ELF-1 (cell line): ENCODE measurements at places on chromosomes 1 and 21.

DNA sequence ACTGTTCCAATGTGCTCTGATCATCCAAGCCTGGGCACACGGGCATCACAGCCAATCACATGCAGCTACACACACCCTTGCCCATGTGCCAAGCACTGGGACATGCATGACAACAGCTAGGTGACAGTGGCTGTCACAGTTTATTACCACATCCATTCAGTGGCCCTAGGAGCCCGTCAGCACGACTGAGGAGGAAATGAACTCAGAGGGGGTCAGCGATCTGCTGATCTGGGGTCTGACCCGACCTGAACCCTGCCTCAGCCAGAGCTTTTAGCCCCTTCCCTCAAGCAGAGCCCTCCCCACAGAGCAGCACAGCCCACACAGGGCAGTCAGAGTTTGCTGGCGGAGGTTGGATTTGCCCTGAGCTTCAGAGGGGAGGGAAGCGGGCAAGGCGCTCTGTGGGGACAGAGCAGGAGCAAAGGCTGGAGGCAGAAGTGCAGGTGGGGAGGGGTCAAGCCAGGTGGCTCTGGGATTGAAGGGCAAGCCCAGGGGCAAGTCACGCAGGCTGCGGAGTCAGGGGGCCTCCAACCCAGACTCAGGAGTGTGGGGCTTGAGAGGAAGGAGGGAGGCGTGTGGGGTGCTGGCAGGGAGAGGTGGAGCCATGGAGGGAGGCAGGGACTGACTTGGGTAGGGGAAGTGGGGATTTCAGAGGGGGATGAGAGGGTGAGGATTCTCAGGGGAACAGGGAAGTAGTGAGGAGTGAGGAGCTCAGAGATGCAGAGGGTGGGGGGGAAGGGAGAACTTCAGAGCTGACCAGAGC is 10.4 kb downstream of the SH3BGRL3 start:
- DNase-seq, result peak; percentile 45

DNA sequence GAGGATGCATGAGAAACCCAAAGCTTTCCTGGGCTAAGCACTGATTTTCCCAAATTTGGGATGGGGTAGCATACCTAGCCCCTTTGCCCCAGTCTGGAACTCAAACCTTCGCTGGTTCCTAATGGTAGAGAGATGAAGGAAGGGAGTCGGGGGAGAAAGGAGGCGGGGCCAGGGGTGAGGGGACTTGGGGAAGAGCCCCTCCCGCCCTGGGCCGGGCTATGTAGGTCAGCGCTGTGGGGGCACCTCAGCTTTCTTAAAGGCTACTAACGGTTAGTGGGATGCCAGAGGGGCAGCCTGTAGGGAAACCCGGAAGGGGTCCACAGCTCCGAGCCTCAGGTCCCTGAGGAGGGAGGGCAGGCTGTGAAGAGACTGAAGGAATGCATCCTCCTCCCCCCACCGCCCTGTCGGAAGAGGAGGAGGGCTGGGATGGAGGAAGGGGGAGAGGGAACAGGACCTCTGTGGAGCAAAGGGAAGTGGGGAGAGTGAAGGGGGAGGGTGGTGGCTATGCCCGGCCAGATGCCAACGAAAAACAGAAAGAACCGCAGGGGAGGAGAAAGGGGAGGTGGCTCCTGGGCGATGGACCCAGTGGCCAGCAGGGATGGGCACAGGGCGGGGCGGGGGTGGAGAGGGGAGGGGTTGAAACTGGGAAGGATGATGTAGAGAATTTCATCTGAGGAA is 1.3 kb downstream of the CADM3 start:
- DNase-seq, result no peak

DNA sequence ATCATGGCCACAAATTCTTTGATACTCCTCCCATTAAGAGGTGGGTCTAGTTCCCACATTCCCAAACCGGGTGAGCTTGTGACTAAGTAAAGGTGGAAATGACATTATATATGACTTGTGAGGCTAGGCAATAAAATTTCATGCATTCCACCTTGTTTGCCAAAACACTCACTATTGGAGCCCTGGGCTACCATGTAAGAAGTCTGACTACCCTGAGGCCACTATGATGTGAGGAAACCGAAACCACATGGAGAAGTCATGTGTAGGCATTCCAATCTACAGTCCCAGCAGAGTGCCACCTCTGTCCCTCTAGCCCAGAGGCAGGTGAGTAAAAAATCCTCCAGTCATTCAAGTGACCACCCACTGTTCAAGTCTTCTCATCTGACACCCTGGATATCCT is 17.9 kb upstream of the SMG7 start:
- peak; percentile 78 for DNase-seq

DNA sequence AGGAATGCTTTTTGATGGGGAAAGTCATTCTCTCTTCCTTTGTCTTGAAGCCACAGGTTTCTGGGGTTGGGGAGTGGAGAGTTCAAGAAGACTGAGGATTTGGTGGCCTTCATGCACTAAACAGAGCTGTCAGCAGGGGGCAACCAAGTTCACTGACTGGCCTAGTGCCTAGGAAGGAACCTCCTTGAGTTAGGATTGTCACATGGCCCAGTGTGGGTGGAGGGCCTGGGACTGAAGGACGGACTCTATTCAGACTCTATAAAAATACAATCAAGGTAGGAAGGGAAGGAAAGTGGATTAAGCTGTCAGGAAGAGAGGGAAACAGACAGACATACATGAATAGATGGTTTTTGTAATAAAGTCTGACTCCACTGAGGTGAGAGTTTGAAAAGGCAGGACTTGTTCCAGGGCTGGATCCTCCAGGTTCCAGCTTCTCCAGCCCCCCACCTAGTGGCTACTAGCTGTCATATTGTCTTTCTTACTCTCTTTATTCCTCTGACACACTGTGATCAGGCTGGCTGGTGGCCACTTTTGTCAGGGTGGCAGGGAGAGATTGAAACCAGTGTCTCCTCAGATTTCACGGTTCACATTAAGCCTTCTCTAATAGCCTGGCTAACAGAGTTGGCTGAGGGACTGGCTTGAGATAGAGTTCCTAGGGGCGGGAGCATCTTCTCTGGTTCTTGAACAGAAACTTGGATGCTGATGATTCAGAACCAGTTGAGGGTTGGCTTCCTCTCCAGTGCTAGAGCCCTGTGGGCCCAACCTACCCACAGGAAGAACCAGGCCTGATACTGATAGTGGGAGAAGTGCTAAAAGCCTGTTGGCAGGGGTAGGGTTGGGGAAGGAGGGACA is 4.1 kb upstream of the SH3BGRL3 start:
- DNase-seq, result peak; percentile 95

- no peak for DNase-seq
Measured at GRCh38 chr21:37412603-37413360, 46.2 kb downstream of the DYRK1A start.

- no peak for DNase-seq
Measured at GRCh38 chr1:210455840-210456603, 127.3 kb downstream of the HHAT start.

DNA sequence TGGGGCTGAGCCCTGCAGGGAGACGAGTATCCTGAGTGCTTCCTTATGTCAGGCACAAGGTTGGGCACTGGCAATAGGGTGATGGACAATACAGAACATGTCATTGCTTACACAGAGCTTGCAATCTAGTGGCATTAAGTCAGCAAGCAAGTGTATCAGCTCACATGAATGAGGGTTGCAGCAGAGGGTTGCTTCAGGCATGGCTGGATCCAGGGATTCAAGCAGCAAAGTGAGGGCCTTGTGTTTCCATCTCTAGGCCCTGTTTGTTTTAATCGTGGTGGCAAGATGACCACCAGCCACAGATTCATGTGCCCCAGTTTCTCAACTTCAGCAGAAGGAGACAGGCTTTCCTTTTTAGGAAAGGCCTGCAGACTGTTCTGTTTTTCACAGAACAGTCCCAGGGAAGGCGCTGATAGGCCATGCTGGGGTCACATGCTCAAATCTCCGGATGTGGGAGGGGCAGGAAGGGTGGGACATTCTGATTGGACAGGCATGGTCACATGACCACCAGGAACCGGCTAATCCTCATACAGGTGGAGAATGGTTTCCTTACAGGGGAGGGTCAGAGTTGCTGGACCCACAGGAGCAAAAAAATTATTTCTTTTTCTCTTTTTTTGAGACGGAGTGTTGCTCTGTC is 14.4 kb downstream of the PLOD1 start:
- DNase-seq, result peak; percentile 50

- DNase-seq, result no peak
Measured at GRCh38 chr1:64403331-64403730, 66.6 kb upstream of the CACHD1 start.

DNA sequence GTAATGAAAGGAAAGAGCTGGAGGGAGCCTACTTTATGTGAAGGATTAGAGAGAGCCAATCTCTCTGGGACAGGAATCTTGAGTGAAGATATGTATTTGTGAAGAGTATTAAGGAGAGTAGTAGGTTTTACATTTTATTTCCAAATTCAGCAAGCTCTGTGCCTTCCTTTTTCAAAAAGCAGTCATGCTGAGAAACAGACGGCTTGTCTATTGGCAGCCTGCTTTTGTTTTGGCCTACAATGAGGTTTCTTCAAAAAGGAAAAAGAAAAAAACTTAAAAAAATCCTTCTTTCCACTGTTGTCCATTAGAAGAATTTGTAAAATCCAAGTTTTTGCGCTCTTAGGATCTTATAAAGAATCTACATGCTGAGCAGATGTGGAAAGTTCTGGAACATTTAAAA is 103.6 kb upstream of the PTGFR start:
- no peak for DNase-seq

DNA sequence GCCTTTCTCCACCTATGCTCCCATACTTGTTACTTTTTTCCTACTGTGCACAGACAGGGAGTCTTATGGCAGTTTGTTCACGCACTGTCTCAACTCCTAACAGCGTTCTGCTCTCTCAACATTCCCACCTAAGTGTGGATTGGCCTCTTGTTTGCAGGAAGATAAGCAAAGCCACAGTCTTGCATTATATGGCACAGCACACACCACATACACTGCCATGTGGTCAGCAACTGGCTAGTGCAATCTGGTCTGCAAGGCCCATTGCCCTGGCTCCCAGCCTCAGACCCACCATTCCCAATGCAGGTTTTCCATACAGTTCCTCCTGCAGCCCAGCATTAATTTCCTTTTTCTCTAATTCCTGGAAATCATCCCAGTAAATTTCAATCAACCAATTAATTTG is 38.3 kb upstream of the LAMC2 start:
- no peak for DNase-seq

- no peak for DNase-seq
Measured at GRCh38 chr1:229557913-229558414, 543 bp downstream of the ABCB10 start.

DNA sequence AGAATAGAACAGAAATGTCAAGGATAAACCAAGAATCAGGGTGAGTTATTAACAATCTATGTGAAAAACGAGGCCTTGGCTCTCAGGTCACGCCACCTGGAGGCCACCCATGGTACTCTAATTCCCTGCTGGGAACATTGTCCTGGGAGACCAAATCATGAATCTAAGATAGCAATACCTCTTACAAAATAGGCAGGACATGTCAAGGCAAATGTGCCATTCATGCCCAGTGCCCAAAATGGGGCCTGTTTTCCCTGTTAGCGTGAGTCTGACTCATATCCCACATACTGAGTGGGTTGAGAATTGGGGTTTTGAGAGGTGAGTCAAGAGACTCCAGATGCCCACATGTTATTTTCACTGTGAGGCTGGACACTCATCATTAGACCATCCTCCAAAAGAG is 380.8 kb downstream of the HHIPL2 start:
- peak; percentile 23 for DNase-seq

- DNase-seq, result no peak
Measured at GRCh38 chr1:53733447-53733931, 5.5 kb downstream of the GLIS1 start.

GRCh38 chr1:72023063-72023930 is 259.0 kb downstream of the NEGR1 start:
- no peak for DNase-seq

- no peak for DNase-seq
Measured at GRCh38 chr1:91303165-91303564, 101.5 kb downstream of the HFM1 start.

DNA sequence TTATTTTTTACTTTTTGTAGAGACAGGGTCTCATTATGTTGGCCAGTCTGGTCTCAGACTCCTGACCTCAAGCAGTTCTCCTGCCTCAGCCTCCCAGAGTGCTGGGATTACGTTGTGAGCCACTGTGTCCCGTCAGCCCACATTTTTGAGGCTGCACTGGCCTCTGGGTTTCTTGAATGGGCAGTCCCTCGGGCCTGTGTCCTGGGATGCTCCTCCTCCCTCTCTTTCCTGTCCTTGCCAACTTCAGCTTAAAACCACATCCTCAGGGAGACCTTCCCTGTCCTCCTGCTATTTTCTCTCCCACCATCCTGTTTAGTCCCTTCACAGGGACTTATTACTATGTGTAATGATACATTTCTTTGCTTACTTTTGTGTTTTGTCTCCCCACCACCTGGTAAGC is 31.4 kb upstream of the LYST start:
- no peak for DNase-seq

DNA sequence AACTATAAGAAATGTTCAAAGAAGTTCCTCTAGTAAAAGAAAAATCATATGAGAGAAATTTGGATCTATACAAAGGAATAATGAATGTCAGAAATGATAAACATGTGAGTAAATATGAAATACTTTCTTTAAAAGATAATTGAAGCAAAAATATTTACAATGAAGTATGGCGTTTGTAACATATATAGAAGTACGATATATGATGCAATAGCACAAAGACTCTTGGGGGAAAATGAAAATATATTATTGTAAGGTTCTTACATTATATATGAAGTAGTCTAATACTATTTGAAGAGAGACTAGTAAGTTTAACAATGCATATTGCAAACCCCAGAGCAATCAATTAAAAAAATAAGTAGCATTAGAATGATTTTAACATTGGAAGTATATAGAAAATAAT is 20.3 kb upstream of the CCN1 start:
- no peak for DNase-seq

DNA sequence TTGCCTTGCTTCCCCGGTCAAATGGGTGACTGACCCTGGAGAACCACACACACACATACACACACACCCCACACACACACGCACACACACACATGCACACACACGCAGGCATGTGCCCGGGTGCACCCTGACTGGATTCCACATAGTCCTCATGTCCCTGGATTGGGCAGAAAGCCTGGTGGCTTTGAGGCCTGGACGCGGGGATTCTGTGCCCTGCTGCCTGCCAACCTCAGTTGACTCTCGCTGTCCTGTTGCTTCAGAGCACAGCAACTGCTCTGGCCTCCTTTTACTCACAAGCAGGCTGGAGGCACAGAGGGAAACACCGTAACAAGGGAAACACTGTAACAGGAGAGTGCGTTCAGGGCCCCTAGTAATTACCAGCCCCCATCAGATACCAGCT is 6.4 kb downstream of the RORC start:
- no peak for DNase-seq
